Stimulated activated CD8-positive, alpha-beta memory T cell treated with anti-CD3 and anti-CD28 coated beads, Interleukin-4, amount 100 ng/mL, for 4 hours (primary cell): ENCODE measurements at places on chromosomes 11 and 22.

DNA sequence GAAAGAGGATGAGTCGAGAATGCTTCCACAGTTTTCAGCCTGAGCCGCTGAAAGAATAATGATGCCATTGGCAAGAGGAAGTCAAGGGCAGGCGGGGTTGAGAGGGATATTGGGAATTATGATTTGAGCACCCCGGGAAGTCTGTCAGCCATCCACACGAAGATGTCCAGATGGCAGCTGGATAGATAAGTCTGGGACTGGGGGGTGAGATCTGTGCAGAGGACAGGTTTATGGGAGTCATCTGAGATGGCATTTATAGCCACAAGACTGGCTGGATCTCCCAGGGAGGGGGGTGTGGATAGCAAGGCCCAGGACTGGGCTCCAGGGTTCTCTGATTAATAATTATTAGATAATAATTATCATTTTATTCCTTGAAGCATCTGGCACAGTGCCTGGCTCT, 5.1 kb upstream of the STIP1 start:
- DNase-seq, result no peak

DNA sequence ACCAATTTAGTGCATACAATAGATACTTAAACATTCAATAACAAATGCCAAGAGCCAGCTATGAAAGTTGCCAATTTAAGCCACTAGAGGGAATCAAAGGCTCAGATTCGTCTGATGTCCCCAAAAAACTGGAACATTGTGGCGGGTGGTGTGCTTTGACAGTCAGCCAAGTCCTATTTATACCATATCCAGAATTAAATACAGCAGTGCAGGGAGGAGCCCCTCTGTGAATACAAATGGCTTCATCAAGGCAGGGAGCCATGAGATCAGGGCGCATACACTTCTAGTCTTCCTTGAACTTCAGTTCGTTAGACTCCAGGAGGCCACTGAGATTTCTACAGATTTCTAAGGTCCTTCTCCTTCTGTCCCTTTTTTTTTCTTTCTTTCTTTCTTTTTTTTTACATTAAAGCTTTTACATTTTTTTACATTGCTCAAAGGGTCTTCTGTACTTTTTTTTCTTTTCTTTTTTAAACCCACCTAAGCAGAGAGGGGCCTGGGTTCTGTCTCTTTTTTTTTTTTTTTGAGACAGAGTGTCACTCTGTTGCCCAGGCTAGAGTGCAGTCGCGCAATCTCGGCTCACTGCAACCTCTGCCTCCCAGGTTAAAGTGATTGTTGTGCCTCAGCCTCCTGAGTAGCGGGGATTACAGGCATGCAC, 41.5 kb upstream of the HSPA8 start:
- DNase-seq, result no peak

- no peak for DNase-seq
Observed at GRCh38 chr11:90798769-90799168, 575.9 kb upstream of the CHORDC1 start.

DNA sequence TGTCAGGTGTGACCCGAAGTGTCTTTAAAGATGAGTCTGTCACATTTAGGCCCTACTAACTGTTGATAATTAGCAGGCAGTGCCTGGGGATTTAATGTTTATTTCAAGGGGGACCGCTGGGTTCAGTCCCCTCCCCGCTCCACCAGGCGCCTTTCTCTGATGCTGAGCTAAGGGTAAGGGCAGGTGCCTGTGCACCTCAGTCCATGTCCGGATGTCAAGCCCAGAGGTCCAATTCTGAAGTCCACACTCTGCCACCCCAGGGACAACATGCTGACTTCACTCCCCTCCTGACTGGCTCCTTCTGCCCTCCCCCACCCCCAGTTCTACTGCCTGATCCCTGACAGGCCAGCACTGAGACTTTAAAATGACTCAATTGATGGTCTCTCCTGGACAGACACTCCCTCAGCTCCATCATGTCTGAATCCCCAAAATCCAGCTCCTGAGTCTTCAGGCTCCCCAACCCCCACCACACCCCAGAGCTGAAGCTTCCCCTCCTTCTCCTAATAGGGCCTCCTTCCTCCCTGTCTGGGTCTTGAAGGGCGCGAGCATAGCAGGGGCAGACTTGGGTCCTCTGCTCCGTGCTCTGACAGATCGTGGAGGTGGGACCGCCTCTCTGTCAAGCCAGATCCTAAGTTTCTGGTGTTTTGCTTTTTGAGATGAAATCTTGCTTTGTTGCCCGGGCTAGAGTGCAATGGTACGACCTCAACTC, 49.8 kb upstream of the ANO1 start:
- DNase-seq, result no peak

DNA sequence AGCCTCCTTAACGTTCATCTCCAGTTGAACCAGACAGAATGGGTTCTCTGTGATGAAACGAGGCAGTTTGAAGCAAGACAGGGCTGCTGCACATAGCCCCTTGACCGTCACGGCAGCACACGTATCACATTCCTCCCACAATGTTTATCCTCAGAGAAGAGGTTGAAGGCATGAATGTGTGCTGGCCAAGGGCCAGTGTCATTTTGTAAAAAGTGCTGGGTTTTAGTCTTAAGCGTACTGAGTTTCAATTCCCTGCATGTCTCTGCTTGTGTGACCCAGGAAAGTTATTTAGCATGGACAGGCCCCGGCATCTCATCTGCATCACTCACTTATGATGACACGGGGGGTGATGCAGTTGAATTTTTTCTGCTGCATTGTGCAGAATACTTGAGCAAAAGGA, 31.6 kb downstream of the TTC12 start:
- DNase-seq, result no peak

DNA sequence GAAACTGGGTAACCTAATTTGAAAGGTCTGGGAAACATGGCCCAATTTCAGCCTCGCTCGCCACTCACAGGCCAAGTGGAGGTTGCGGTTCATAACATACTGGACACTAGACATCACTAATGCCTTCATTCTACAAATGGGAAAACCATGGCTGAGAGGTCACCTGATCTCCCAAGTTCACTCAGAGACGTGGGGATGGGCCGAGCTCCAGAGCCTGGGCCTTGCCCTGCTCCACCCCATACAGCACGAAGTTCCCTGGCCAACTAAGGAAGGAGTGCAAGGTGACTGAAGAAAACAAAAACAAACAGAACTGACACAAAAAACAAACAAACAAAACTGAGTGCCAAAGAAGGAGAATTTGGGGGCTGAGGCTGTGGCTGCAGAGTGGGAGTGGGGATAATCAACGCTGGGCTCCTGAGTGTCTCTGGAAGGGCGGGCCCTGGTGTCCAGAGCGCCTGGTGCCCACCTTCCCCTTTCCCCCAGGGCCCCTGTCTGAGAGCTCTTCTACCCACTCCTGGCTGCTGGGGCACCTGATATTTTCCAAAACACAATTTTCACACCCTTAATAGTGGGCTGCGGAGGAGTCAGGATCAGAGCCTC, 46.5 kb upstream of the ADA2 start:
- DNase-seq, result no peak

DNA sequence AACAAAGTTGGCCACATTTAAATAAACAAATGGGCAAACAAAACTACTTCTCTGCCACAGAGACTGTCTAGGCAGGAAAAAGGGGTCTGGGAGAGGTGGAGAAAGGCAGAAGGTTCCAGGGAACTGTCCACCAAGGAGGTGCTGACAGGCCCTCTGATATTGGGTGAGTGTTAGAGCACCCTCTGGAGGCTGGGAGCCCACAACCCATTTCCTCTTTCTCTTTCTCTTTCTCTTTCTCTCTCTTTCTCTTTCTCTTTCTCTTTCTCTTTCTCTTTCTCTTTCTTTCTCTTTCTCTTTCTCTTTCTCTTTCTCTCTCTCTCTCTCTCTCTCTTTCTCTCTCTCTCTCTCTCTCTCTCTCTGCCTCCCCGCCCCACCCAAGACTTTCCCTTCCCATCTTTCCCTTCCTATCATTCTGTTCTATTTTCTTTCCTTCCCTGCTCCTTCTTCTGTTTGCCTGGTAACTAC, 912.8 kb downstream of the DLG2 start:
- no peak for DNase-seq

GRCh38 chr11:28619846-28620540, 511.8 kb downstream of the METTL15 start:
- DNase-seq, result no peak

- DNase-seq, result no peak
Observed at GRCh38 chr11:134555510-134555909, 143.5 kb upstream of the B3GAT1 start.

DNA sequence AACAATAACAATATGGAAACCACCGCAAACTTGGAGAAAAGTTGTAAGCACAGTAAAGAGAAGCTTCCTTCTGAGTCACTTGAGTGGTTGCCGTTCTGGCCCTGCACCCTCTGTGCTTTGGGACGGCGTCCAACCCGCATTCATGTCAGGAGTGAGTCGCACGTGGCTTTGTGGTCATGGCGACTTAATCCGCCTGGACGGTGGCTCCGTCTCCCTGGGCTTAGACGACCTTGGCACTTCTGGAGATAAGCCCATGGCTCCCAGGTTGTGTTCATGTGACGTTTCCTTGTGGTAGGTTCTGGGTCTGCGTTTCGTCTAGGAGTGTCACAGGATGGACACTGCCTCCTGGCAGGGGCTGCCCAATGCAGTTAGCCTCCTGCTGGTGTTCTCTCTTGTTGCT, 40.5 kb downstream of the TPCN2 start:
- no peak for DNase-seq

GRCh38 chr11:128095466-128095981, 491.8 kb downstream of the ETS1 start:
- no peak for DNase-seq

DNA sequence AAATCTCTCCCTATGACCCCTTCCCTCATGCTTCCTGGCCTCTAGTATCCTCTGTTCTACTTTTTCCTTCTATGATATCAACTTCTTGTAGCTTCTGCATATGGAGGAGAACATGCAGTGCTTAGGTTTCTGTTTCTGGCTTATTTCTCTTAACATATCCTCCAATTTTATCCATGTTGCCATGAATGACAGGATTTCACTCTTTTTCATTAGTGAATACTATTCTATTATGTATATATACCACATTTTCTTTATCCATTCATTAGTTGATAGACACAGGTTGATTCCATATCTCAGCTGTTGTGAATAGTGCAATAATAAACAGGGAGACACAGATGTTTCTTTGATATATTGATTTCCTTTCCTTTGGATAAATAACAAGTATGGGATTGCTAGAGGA, 123.3 kb upstream of the SESN3 start:
- no peak for DNase-seq

GRCh38 chr22:20526628-20527355, 19.4 kb downstream of the MED15 start:
- DNase-seq, result no peak

GRCh38 chr11:100247704-100248103, 439.4 kb upstream of the ARHGAP42 start:
- DNase-seq, result no peak
